ENCODE measurements at places on chromosomes 4 and X. TPM values are rescaled to one million over a fixed set of nuclear protein-coding genes. Genes with fewer than 3 reads are reported as not detected.

DNA sequence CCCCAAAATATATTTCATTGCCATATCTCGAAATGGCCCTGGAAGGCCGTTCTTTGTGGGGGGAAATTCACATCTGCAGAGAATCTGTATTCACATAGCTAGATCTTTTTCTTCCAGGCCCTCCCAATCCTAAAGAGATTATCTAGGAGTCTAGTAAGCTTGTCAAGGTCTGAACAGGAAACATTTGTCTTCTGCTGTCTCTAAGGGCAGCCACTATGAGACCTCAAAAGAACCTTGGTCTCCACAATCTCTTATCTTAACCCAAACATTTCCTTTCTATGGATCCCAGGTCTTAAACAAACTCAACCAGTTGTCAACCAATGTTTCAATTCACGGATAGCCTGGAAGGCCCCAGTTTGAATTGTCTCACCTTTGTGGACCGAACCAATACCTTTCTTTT, 45.0 kb downstream of the CRLF2 start:
- no peak for DNase-seq

Gene TEX13D
- not detected for total RNA-seq

Gene TRIML2
- 0.18 TPM for total RNA-seq

- DNase-seq = no peak
These were observed 518.0 kb downstream of the TMA16 start for GRCh38 chr4:164012396-164013027.

Gene DUSP9
- total RNA-seq = under 0.01 TPM

DNA sequence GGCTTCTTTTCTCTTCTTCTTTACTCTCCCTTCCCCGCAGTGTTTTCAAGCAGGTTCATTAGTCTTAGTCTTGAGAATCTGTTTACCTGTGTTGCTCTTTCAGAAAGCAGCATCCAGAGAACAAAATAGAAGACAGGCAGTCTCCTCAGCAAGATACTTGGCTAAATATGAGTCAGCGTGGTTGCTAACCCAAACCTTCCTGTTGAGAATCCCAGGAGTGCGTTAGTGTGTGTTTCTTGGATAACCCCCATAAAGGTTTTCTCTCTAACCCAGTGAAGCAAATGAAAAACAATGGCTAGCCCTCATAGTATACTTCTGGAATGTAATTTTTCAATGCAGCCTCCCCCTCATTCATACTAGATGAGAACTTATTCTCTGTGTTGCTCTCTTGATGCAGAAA, 41.1 kb downstream of the BMPR1B start:
- peak; percentile 55 for DNase-seq

Gene MCF2
- total RNA-seq = not detected

- no peak for DNase-seq
These were observed 909.8 kb upstream of the FTHL17 start for GRCh38 chrX:31981546-31982062.

Gene SPANXD
- not detected for total RNA-seq

Measured in IMR-90 (cell line).